ENCODE measurements at places on chromosomes 5 and 9.

GRCh38 chr5:172806897-172807672 is 27.0 kb upstream of the ERGIC1 start:
- peak; percentile 88 for DNase-seq

GRCh38 chr5:138873466-138874221 is 1.5 kb downstream of the LRRTM2 start:
- DNase-seq = no peak

DNA sequence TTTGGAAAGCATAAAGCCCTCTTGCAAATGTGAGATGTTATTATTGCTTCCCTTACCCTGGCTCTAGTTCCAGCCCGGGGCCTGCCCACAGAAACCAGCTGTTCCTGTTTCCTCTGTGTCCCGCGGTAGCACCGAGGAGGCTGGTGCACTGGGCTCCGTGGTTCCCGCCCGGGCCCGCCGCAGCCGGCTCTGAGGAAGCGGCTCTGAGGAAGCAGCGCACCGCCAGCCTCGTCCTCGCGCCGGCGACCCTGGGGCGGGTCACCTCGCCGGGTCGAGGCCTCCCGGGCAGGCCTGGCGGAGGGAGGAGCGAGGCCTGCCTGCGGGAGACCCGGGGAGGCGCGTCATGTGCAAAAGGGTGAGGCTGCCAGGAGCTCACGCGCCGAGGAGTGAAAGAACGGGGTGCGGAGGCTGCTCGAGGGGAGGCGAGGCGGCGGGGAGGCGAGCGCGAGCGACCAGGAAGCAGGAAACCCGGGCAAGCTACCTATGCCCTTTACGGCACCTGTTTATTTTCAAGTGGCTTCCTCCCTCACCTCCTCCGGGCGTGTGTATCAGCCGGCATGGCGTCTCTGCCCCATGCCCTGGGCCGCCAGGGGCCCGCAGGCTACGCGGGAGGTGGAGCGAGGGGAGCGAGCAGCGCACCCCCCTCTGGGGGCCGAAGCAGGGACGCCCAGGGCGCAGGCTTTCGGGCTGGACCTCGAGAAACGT is 61.3 kb upstream of the MEGF10 start:
- peak; percentile 47 for DNase-seq

DNA sequence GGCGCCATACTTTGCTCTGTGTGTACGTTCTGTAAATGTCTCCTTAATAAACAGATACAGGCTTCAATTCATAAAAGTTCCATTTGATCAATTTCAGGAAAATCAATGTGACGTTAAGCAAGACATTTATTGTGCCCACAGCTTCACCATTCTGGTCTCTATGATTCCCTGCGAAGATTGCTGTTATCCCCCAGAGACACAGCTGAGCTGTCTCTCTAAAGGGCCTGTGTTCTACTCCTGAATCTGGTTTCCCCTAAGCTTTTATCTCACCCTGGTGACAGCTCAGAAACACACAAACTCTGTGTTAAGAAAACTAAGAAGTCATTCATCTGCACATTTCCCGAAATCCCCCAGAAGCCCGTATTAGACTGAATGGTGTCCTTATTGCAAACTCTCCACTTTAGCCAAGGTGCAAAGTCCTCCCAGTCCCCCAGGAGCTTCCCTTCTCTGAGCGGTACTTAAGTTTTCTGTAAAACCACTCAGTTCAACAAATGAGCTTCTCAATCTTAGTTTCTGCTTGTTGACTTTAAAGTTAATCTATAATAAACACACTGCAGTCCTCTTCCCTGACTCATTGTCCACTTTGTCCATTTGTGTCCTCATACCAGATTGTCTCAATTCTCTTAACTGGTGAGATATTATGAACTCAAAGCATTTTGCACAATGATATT is 1.4 kb upstream of the C5orf15 start:
- DNase-seq = no peak

GRCh38 chr9:128361296-128361985 is 9.7 kb upstream of the URM1 start:
- DNase-seq = no peak

- peak; percentile 36 for DNase-seq
These were observed 49.5 kb downstream of the C5orf22 start for GRCh38 chr5:31581498-31582099.

- DNase-seq = no peak
These were observed 8.4 kb downstream of the PCYOX1L start for GRCh38 chr5:149366169-149366729.

Measured in CD4-positive, alpha-beta T cell treated with Interleukin-4 for 4 hours (primary cell).